ENCODE measurements at places on chromosomes 5 and 9. TPM values are rescaled to one million over a fixed set of nuclear protein-coding genes. Genes with fewer than 3 reads are reported as not detected.

The ARL14EPL gene
- not detected for total RNA-seq

GRCh38 chr5:139925650-139926640 lies 117.2 kb downstream of the NRG2 start:
- no peak overlapping the region for H3K4me3 ChIP-seq
- DNase-seq, result no peak
- no peaks in the 10 kb centered on the region for H3K36me3 ChIP-seq

DNA sequence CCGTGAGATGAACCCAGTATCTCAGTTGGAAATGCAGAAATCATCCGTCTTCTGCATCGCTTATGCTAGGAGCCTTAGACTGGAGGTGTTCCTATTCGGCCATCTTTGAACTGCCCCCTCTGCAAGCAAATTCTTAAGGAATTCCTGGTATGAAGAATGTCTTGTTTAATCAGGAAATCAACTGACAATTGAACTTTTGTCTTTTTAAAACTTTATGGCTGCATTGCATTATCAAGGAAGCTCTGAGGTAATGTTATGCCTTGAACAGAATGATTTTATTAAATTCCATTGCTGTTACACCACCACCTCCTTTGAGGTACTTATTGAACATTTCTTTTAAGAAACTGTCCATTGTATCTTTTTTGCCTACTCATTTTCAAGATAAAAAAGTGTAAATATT lies 1915.7 kb upstream of the CDH9 start:
- H3K4me3 ChIP-seq, result no peak overlapping the region
- DNase-seq, result no peak
- no peaks in the 10 kb centered on the region for H3K36me3 ChIP-seq
- H3K27me3 ChIP-seq, result no peaks in the 10 kb centered on the region
- H3K4me1 ChIP-seq, result no peaks in the 10 kb centered on the region

GRCh38 chr9:86974421-86974820 lies 27.1 kb upstream of the GAS1 start:
- DNase-seq, result no peak
- peaks cover 26% of the 10 kb centered on the region for H3K27me3 ChIP-seq
- no peak overlapping the region for H3K4me3 ChIP-seq

The FGF10 gene
- total RNA-seq, result 2.7 TPM

The TMC1 gene
- total RNA-seq, result not detected

- H3K36me3 ChIP-seq, result peaks cover 20% of the 10 kb centered on the region
- H3K27me3 ChIP-seq, result no peaks in the 10 kb centered on the region
- peaks cover 2% of the 10 kb centered on the region for H3K4me1 ChIP-seq
- no peak overlapping the region for H3K4me3 ChIP-seq
These were observed 279.6 kb downstream of the ARRDC3 start for GRCh38 chr5:91103353-91104061.

DNA sequence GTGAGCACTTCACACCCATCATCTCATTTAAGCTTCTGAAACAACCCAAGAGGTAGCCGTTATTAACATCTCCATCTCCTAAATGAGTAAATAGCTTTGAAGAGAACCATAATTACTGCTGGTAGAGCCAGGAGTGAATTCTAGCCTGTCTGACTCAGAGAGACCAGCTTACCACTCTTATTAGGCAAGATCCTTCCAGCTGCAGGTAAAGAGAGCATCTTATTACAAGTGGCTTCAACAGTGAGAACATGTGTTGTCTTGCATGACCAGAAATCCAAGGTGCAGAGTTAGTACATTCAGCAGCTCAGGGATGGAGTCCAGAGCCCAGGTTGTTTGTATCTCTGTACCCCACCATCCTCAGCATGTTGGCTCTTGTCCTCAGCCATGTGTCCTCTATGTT lies 10.9 kb upstream of the AFAP1L1 start:
- H3K36me3 ChIP-seq, result no peaks in the 10 kb centered on the region
- H3K4me1 ChIP-seq, result no peaks in the 10 kb centered on the region
- H3K27me3 ChIP-seq, result peaks cover 64% of the 10 kb centered on the region
- no peak overlapping the region for H3K4me3 ChIP-seq

The CAMK4 gene
- 2.1 TPM for total RNA-seq

The RNF208 gene
- 24.0 TPM for total RNA-seq

DNA sequence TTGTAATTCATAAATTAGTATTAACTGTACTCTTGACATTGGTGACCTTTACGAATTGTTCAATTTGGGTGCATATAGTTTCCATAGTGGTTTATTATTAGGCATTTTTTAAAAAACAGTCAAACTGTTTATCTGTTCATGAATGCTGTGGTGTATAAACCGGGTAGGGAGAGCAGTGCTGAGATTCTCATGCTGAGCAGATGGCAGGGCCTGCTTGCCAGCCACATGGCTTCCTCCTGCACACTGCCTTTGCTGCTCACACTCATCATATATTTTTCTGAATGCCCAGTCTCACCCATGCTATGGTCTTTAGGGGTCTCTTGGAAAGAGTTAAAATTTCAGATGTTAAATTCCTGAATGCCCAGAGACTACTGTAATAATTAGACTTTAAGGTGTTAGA lies 40.8 kb downstream of the NNT start:
- no peaks in the 10 kb centered on the region for H3K4me1 ChIP-seq
- H3K27me3 ChIP-seq, result no peaks in the 10 kb centered on the region
- H3K27ac ChIP-seq, result no peak overlapping the region
- peaks cover 1% of the 10 kb centered on the region for H3K36me3 ChIP-seq
- no peak overlapping the region for H3K4me3 ChIP-seq

- no peak for DNase-seq
- H3K36me3 ChIP-seq, result no peaks in the 10 kb centered on the region
- no peaks in the 10 kb centered on the region for H3K4me1 ChIP-seq
- H3K4me3 ChIP-seq, result no peak overlapping the region
- H3K27me3 ChIP-seq, result no peaks in the 10 kb centered on the region
These were observed 34.6 kb upstream of the CPLX2 start for GRCh38 chr5:175836737-175837136.

GRCh38 chr5:50697739-50698138 lies 31.3 kb downstream of the PARP8 start:
- DNase-seq, result no peak
- peaks cover 6% of the 10 kb centered on the region for H3K4me1 ChIP-seq
- no peak overlapping the region for H3K4me3 ChIP-seq
- no peaks in the 10 kb centered on the region for H3K36me3 ChIP-seq
- no peak overlapping the region for H3K27ac ChIP-seq
- no peaks in the 10 kb centered on the region for H3K27me3 ChIP-seq

DNA sequence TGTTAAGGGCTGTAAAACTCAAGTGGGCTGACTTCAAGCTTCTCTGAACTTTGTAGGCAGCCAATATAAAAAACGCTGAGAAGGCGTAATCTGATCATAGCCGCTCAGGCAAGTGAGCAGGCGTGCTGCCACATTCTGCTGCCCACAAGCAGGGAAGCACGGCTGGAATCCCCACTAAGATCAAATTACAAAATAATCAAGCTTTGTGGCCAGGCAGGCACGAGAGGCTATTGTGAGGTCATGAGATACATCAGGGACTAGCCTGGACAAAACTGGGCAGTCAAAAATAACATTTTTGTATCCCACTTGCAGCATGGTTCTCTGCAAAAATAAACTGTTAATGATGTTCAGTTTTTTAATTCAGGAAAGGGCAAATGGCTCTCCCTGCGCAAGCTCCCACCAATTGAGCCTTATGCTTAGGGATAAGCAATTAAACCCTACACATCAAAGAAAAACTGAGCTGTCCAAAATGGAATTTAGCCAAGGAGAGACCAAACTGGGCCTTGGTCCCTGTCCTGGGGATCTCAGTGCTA lies 64.0 kb downstream of the POU5F2 start:
- peak overlapping the region; percentile 79 for H3K27ac ChIP-seq
- peaks cover 48% of the 10 kb centered on the region for H3K4me1 ChIP-seq
- H3K4me3 ChIP-seq, result no peak overlapping the region
- no peaks in the 10 kb centered on the region for H3K36me3 ChIP-seq
- H3K27me3 ChIP-seq, result no peaks in the 10 kb centered on the region

The SAPCD2 gene
- 15.1 TPM for total RNA-seq

The PPP2R2B gene
- 1.8 TPM for total RNA-seq

- no peaks in the 10 kb centered on the region for H3K36me3 ChIP-seq
- no peaks in the 10 kb centered on the region for H3K4me1 ChIP-seq
- no peak overlapping the region for H3K27ac ChIP-seq
- DNase-seq, result no peak
- no peak overlapping the region for H3K4me3 ChIP-seq
- H3K27me3 ChIP-seq, result peaks cover 11% of the 10 kb centered on the region
These were observed 155.1 kb downstream of the NR3C1 start for GRCh38 chr5:143248391-143248790.

DNA sequence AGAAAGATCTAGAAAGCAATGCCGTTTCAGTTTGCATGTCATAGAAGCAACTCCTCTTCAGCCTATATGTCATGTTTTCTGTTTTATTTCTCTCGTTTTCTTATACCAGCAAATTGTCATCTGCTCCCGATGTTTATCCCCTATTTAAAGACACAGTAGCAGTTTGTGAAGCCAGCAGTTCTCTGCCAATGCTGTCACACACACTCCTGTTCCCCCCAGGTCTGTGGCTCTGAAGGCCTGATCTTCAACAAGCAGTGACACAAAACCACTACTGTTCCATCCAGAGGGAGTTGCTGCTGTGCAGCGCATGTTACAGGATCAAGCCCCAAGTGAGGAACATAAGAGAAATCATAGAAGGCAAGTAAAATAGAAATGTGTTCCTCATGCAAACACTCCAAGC lies 364.1 kb upstream of the SLC30A5 start:
- no peak overlapping the region for H3K27ac ChIP-seq
- H3K4me1 ChIP-seq, result no peaks in the 10 kb centered on the region
- H3K4me3 ChIP-seq, result no peak overlapping the region
- no peaks in the 10 kb centered on the region for H3K36me3 ChIP-seq
- H3K27me3 ChIP-seq, result peaks cover 4% of the 10 kb centered on the region
- DNase-seq, result no peak

The PLPP7 gene
- total RNA-seq, result 3.6 TPM

GRCh38 chr5:114355086-114355830 lies 6.6 kb upstream of the KCNN2 start:
- no peak overlapping the region for H3K27ac ChIP-seq
- no peak for DNase-seq
- peaks cover 19% of the 10 kb centered on the region for H3K27me3 ChIP-seq
- H3K36me3 ChIP-seq, result no peaks in the 10 kb centered on the region
- H3K4me1 ChIP-seq, result peaks cover 4% of the 10 kb centered on the region

The RANBP17 gene
- total RNA-seq, result 32.8 TPM

GRCh38 chr9:108643731-108644510 lies 211.9 kb downstream of the ACTL7B start:
- H3K27me3 ChIP-seq, result peaks cover 23% of the 10 kb centered on the region
- no peak for DNase-seq
- no peaks in the 10 kb centered on the region for H3K36me3 ChIP-seq

The ACOT12 gene
- not detected for total RNA-seq

DNA sequence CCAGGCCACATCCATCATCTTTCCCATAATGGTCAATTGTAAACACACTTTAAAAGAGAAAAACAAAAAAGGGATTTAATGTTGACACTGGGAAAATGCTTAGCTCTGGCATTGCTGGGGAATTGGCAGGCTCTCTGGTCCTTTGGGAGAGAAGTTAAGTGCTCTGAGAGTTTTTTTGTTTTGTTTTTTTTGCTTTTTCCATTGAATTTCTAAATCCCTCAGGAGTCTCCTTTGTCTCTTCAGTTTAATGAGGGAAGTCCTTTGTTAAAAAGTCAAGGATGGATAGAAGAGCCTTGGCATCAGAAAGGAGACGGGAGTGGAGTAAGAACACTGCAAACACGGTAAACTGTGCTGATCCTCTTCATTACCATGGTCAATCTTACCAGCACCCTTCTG lies 7.1 kb upstream of the HAND1 start:
- no peak overlapping the region for H3K4me3 ChIP-seq
- H3K27me3 ChIP-seq, result peaks cover 87% of the 10 kb centered on the region
- no peak overlapping the region for H3K27ac ChIP-seq
- no peaks in the 10 kb centered on the region for H3K36me3 ChIP-seq

DNA sequence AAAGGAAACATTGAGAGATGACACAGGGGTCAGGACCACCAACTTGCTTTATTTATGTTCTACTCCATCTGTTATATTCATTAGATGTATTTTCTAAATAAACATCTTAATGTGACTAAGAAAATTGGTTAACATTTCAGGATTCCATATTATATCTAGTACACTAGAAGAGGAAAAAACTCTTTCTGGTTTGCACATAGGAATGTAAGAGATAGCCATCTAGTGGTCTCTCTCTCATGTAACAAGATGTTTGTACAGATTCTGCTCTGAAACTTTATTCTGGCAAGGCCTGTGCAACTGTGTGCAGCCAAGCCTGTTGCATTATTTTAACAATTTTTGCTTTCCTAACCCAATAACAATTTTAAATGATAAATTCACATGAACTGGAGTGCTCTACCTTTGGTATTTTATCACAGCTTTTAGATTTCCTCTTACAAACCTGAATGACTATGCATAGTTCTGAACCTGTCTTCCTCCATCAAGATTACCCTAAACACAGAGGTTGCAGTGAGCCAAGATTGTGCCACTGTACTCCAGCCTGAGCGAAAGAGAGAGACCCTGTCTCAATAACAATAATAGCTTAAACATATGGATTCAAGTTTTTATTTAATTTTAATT lies 148.2 kb downstream of the GIN1 start:
- DNase-seq, result no peak
- H3K4me1 ChIP-seq, result peaks cover 2% of the 10 kb centered on the region
- no peaks in the 10 kb centered on the region for H3K36me3 ChIP-seq
- no peak overlapping the region for H3K4me3 ChIP-seq
- no peaks in the 10 kb centered on the region for H3K27me3 ChIP-seq

The PRDM9 gene
- not detected for total RNA-seq

The GPX3 gene
- total RNA-seq, result 34.1 TPM
